Activated CD8-positive, alpha-beta T cell treated with anti-CD3 and anti-CD28 coated beads for 36 hours (primary cell): ENCODE measurements at places on chromosomes 3 and 15.

DNA sequence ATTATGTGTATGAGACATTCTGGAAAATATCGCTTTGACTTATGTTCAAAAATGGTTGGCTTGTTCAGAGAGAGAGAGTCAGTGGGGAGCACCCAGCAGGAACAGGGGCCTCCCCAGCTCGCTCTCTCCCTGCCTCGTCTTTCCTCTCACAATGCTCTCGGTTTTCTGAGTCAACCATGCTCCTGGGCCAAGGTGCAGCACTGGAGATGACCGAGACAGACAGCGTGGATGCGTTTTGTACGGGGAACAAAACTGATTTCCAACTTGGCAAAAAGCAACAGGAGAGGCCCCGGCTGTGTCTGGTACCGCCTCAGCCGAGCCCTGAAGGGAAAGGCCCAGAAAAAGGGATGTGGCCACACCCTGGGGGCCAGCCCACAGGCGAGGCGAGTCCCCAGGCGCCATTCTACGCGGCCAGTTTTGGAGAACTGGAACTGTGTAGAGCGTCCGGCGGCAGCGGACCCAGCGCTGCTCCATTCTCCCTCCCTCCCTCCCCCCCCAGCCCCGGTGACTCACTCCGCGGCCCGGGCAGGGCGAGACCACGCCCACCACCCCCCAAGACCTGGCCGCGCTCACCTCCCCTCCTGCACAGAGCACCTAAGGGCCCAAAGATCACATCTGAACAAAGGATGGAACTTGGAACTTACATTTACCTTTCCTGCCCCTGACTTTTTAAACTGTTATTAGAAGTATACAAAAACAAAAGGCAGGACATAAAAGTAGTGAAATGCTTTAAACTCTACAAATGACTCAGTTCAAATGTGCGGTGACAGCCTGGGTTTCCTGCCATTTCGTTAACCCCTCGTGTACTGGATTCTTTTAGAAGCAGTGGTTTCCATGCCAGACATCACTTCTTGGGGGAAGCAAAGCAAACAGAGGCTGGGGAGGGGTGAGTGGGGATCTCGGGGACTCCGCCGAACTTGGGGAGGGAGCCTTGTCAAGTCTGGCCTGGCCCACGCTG is 12.7 kb downstream of the ATP10A start:
- DNase-seq = peak; percentile 80

GRCh38 chr3:134579141-134579665 is 71.6 kb downstream of the KY start:
- DNase-seq = no peak

DNA sequence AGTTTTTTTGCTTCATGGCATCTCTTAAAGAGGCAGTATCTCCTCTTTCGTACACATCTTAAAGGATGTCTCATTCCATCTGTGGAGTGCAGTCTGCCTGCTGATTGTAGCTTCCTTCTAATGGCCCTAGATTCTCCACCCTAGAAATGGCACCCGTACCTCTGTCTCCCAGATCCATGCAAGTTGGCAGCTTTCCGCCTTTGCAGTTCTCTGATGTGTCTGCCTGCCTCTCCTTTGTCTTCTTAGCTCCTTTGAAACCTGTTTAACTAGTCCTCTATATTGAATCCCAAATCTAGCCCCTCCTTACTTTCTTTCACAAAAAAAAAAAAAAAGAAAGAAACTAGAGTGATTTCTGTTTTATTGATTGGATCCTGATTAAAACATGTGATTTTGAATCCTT is 1025.0 kb downstream of the ZPLD1 start:
- no peak for DNase-seq

DNA sequence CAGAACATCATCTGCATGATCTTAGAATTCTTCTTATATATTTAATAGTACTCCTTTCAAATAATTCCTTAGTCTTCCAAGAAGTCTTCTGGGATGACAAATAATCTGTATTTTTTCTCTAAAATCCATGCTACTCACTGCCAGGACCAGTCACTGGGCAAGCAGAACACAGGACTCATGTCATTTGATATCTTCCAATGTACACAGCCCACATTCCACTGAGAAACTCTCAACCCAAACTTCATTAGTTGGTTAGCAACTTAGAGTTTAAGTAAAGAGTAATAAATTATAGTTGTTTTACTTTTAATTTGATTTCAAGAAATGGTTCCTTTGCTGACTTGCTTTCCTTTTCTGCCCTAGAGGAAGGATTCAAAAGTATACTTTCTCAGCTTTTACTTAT is 317.0 kb downstream of the VGLL3 start:
- no peak for DNase-seq

GRCh38 chr3:196192524-196193051 is 18.6 kb downstream of the ZDHHC19 start:
- DNase-seq = peak; percentile 33

GRCh38 chr3:35965908-35966307 is 326.6 kb downstream of the ARPP21 start:
- no peak for DNase-seq

GRCh38 chr15:67120839-67121643 is 55.6 kb downstream of the SMAD3 start:
- peak; percentile 93 for DNase-seq

DNA sequence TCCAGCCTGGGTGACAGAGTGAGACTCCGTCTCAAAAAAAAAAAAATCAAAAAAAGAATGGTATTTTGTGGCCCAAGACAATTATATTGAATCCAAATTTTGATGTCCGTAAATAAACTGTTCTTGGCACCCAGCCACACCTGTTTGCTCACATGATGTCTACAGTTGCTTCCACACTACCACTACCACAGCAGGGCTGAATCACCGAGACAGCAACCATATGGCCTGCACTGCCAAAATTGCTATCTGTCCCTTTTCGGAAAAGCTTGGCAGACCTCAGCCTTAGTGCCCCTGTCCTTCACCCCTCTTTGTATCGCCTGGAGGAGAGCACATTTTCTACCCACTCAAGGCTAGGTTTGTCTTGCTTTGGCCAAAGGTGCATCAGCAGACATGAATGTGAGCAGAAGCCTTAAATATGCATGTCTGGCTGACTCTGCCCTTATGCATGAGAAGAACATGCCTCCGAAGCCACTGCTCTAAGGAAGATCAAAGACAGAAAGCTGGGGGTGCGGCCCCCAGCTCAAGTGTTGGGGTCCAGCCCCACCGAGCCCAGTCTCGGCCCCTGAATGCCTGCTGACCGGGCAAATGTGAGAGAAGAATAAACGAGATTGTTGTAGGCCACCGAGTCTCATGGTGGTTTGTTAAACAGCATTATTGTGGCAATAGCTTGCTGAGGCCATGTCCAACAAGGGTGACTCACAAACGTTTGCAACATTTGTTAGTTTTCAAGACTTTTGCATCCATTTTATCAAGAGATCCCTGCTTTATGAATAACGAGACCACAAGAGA is 108.1 kb downstream of the TPRA1 start:
- DNase-seq = no peak

- peak; percentile 83 for DNase-seq
Measured at GRCh38 chr3:45210308-45211041, 15.6 kb downstream of the TMEM158 start.

- DNase-seq = no peak
Measured at GRCh38 chr3:53040351-53040820, 5.5 kb downstream of the SFMBT1 start.

DNA sequence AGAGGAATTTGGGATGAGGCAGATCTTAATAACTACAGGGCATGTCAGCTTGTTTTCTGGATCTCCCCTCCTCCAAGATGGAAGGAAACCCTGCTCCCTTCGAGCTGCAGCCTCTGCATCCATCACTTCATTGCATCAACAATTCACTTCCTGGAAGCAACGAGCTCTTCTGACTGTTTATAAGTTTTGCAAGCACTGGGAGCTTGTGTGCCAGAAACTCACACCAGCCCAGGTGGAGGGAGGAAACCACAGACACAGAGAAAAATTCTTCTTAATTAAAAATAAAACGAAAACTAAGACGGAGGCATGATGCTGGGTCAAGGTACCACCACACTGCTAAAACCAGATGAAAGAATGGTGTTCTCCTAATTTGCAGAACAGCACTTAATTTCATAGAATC is 10.6 kb downstream of the LRIG1 start:
- peak; percentile 49 for DNase-seq

GRCh38 chr3:61780016-61780415 is 218.6 kb downstream of the PTPRG start:
- no peak for DNase-seq

- no peak for DNase-seq
Measured at GRCh38 chr3:191783024-191783423, 322.1 kb downstream of the PYDC2 start.
